ENCODE measurements at places on chromosomes 12 and 14.
A peak's percentile ranks its signal among the peaks of the same experiment; 100 is the strongest.

DNA sequence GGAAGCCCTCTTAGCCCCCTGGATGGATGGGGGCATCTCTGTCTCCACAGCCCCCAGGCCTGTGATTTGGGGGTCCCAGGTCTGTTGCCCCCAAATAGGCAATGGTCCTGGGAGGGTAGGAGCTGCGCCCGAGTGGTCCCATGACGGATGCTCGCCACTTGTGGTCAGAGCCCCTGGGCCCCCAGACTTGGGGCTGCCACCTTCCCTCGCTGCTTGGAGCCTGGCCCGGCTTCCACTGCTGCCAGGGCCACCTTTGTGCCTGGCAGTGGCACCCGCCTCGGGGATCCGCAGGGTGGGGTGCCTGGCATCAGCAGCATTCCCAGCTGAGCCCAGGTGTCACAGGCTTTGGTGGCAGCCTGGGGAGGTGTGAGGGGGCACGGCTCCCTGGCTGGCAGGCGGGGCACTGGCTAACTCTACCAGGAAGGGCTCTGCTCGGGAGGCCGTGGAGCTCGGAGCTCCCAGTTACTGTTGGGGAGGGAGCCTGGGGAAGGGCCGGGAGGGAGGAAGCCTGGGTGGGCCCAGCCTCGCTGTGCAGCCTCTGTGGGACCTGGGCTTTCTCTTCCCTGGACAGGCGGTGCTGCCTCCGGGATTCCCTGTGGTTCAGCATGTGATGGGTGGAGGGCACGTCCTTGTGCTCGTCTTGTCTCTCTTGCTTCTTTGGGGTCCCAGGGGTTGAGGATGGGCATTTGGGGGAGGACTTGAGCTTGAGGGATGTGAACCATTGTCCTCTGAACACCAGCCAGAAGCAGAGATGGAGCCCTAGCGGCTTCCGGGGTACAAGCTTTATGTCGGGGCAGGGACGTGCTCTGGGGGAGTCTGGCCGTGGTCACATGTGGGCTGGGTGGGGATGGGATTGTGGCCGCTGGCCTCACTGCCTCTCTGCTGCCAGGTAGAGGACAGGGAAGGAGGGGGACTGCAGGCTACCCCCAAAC, 5.4 kb downstream of the KIF26A start:
- DNase-seq: no peak

DNA sequence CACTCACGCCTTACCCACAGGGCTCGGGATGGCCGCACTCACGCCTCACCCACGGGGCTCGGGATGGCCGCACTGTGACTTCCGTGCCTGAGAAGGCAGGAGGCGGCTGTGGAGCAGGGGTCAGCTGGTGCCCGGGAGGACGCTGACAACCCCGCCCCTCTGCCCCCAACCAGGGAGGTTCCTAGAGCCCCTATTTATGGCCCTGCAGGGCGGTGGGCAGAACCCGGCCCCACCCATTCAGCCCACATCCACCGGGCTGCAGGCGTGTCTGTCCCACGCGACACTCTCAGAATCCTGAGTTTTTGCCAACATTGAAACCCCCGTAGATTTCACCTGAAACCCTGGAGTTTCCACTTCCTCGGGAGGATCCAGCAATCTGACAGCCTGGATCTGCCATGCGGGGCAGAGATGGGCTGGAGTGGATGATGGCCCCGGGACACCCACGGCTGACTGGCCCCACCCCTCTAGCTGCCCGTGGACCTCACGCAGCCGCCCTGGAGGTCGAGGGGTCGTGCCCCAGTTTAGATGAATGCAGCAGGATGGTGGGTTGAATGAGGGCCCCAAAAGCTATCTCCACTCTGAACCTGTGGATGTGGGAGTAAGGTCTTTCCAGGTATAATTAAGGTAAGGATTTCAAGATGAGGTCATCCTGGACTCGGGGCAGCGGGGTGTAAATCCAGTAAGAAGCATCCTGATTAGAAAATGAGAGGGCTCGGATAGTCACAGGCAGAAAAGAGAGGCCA, 20.4 kb downstream of the GALNT9 start:
- no peak for DNase-seq

- DNase-seq: peak; percentile 14
These were observed 185.5 kb upstream of the FAR2 start for GRCh38 chr12:28963554-28963953.

GRCh38 chr12:58502226-58502625, 418.1 kb downstream of the LRIG3 start:
- DNase-seq: no peak

DNA sequence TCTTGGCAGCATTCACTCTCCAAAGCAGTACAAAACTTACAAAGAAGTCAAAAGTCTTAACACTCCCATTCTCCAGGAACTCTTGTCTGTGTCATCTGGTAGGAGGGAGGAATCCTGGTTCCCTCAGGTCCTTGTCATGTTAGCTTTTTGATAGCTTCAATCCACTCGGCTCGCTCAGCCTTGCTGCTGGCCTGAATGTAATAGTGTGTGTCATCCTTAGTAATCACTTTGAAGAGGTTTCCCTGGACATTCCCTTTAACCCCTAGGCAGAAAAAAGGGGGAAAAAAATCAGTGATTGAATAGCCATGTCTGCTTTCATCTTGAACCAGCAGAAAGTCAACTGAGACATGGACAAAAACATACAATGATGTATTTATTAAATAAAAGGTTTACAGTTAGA, 24.8 kb downstream of the PLEK2 start:
- no peak for DNase-seq

DNA sequence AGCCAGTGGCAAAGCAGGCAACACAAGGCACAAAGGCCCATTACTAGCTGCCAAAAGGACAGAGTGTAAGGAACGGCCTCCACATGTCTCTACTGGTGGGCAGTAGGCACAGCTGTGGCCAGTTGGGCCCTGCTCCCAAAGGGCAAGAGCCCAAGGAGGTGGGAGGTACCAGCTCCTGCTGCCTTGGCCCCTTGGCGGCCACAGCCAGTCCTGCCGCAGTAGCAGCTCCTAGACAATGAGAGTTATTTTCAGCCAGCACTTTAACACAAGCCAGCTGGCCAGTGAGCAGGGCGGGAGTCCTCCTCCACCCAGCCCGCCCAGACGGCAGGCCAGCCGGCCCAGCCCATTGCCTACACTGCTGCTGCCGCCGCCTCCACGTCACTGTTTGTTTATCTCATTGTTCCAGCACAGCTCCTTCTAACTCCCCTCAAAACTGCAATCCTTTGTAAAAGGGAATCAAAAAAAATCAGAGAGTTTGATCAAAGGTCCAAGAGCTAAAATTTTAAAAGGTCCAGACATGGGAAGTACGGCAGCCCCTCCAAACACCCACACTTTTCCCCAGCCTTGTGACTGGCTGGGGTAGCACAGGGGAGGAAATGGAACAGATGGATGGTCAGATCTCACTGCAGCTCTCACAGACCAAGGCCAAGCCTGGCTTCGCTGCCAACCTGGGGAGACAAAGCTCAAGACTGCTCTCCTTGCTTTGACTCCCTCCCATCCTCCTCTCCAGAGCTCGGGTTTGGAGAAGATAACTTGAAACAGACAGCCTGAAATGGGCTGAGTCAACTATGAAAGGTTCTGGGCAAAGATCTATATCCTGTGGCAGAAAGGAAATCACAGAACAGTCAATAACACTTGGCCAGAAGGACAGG, 33.5 kb downstream of the FMNL3 start:
- peak; percentile 86 for DNase-seq

DNA sequence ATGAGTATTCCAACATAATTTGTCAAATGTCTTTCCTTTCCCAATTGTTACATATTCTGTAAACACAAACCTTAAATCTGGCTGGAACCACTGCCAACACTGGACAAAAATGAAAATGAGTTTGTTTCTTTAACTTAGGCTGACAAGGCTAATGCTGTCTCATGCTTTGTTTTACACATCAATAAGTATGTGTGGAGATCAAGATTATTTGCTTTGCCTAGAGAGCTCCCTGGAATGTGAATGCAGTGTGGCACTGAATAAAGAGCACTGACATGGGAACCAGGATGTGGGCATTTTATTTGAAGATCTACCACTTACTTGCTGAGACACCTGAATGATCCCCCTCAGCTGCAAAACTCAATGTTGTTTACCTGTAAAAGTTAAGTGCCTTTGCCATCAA, 61.7 kb downstream of the RALGAPA1 start:
- no peak for DNase-seq

- no peak for DNase-seq
These were observed 205.8 kb upstream of the EEA1 start for GRCh38 chr12:93134893-93135285.

DNA sequence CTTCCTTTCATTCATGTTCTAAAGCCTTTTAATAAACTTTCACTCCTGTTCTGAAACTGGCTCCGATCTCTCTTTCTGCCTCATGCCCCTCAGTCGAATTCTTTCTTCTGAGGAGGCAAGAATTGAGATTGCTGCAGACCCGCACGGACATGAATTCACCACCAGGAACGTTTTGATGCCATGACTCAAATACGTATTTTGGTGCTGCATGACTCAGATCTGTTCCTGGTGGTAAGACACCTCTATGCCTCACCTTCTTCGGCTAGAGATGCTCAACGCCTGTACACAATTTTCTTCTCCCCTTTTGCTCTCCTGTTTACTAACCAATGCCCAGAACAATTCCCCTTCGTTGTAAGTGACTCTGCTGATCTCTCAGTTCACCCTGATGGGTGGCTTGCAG, 52.0 kb upstream of the RIMBP2 start:
- no peak for DNase-seq

- no peak for DNase-seq
These were observed 108.6 kb upstream of the CCDC196 start for GRCh38 chr14:66377574-66377973.

DNA sequence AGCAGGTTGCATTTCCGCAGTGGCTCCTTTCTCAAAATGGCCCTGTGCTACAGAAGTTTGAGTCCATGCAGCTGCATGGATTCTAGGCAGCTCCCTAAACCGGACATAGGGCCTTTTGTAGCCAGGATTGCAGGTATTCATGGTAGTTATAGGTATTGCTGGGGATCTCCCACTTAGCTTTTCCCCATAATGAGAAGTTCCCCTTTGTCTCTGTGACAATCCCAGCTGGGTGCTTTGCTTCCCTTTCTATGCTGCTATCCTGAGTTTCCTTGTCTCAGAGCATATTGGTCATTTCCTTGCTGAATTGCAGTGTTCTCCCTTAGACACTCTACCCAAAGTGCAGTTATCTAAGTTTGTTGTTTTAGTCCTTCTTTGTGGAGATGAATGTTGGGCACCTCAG, 120.9 kb upstream of the MIS18BP1 start:
- no peak for DNase-seq

GRCh38 chr12:43968736-43969135, 132.9 kb downstream of the TMEM117 start:
- DNase-seq: no peak

- DNase-seq: no peak
These were observed 106.5 kb downstream of the PLCZ1 start for GRCh38 chr12:18631339-18631738.

DNA sequence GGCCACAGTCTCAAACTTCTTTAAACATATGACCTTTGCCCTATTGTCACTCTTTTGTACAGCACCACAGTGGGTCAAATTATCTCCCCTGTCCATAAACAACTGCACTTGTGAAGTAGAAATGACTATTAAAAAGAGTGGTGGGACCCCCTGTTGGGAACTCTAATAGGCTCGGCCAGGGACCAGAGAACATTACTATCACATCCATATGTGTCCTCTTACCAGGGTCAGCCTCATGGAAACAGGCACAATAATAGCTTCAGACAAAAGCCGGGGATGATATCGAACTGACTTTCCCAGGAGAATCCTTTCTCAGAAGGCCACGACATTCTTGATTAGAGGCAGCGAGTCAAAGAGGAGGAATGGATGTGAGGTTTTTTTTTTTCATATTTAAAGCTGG, 96.6 kb downstream of the NKX2-1 start:
- DNase-seq: no peak

GRCh38 chr14:20522332-20522731, 17.0 kb downstream of the RNASE10 start:
- DNase-seq: no peak

Measured in hematopoietic multipotent progenitor cell treated with erythropoietin and hydrocortisone succinate and interleukin-3 and kit ligand, for 8 days (in vitro differentiated cells).